ENCODE measurements at places on chromosomes 13 and 19.

- DNase-seq = no peak
Measured at GRCh38 chr19:6402837-6403608, 10.1 kb upstream of the GTF2F1 start.

GRCh38 chr13:97226013-97226412 lies 3.9 kb downstream of the MBNL2 start:
- DNase-seq = no peak

GRCh38 chr19:1453525-1454364 lies 3.8 kb downstream of the APC2 start:
- DNase-seq = no peak

GRCh38 chr19:1018393-1018792 lies 2.5 kb downstream of the TMEM259 start:
- no peak for DNase-seq

- DNase-seq = no peak
Measured at GRCh38 chr13:36414461-36414860, 17.8 kb upstream of the CCNA1 start.

DNA sequence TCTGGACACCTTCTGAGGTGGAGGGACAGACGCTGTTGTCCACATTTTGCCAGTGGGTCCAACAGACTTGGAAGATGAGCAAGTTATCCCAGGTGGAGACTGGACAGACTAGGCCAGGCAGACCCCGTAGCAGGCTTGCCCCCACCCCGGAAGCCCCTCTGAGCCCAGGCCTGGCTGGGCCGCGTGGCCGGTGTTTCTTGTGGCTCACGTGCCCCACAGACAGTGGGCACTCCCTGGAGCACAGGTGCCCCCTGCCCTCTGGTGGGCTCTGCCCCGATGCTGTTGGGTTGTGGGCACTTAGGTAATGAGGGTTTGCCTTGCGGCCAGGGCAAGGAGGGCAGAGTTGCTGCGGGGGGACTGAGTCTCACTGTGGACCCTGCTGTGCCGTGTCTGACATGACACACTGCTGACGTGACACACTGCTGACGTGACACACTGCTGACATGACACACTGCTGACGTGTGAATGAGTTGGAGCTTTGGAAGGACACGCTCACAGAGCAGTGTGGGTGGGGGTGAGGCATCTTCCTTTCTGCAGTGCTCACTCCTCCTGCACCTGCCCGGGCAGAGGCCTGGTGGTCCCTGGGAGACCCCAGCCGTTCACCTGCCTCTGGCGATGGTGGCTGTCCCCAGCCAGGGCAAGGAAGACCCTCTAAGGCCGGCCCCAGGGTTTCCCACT lies 25.1 kb downstream of the DOT1L start:
- DNase-seq = no peak

- DNase-seq = no peak
Measured at GRCh38 chr19:29841559-29842367, 30.0 kb downstream of the CCNE1 start.

GRCh38 chr13:106052200-106052767 lies 483.2 kb downstream of the EFNB2 start:
- DNase-seq = no peak

GRCh38 chr19:50531171-50531612 lies 17.5 kb upstream of the ASPDH start:
- DNase-seq = no peak

- no peak for DNase-seq
Measured at GRCh38 chr13:113557013-113557412, 27.5 kb upstream of the TFDP1 start.

DNA sequence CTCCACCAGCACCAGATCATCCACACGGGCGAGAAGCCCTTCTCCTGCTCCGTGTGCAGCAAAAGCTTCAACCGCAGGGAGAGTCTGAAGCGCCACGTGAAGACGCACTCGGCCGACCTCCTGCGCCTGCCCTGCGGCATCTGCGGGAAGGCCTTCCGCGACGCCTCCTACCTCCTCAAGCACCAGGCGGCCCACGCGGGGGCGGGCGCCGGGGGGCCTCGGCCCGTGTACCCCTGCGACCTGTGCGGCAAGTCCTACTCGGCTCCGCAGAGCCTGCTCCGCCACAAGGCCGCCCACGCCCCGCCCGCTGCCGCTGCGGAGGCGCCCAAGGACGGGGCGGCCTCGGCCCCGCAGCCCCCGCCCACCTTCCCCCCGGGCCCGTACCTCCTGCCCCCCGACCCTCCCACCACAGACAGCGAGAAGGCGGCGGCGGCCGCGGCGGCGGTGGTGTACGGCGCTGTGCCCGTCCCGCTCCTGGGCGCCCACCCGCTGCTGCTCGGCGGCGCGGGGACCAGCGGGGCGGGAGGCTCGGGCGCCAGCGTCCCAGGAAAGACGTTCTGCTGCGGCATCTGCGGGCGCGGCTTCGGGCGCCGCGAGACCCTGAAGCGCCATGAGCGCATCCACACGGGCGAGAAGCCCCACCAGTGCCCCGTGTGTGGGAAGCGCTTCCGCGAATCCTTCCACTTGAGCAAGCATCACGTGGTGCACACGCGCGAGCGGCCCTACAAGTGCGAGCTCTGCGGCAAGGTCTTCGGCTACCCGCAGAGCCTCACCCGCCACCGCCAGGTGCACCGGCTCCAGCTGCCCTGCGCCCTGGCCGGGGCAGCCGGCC lies 9.4 kb downstream of the ZNF784 start:
- no peak for DNase-seq

DNA sequence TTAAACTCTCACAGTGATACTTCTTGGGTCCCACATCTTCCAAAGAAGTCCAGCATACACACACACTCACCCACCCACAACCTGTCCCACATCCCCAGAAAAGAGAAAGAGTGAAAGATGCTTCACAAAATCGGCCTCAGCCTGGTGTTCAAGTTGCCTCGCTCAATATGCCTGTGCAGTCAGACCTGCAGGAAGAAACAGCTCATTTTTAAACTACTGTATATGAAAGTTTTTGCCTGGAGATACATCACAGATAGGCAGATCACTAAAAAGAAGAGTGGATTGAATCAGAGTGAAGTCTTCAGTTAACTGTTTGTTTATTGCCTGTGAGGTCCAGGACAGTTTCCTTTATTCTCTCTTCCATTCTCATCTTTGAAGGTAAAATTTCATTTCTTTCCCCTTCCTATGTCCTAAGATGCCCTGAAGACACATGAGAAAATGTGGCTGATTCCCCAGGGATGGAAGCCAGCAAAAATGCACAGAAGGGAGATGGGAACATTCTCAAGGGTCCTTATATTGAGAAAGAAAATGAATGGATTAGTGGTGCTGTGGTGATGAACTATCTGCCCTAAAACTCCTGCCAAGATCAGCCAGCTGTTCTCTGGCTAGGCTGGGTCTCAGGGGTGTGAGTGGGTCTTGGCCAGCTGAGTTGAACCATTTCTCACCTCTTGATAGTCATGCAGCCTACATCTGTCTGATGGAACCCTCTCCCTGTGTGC lies 259.0 kb downstream of the ITGBL1 start:
- no peak for DNase-seq

- no peak for DNase-seq
Measured at GRCh38 chr13:76764916-76765315, 121.3 kb downstream of the KCTD12 start.

DNA sequence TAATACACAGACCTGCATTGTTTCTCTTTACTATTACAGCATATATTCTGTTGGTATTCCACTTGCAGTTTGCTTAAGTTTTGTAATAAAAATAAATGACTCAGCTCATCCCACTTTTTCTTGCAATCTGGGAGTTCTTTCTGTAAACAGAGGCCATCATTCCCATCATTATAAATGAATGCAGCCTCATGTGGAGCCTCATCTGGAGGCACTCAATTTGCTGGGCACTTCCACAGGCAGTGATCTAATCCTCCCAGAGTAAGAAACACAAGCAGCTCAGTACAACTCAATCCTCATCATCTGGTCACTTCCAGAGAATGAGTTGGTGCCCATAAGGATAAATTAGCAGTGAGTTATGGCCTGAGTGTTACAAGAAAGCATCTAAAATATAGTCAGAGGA lies 2801.9 kb downstream of the PCDH9 start:
- DNase-seq = no peak

DNA sequence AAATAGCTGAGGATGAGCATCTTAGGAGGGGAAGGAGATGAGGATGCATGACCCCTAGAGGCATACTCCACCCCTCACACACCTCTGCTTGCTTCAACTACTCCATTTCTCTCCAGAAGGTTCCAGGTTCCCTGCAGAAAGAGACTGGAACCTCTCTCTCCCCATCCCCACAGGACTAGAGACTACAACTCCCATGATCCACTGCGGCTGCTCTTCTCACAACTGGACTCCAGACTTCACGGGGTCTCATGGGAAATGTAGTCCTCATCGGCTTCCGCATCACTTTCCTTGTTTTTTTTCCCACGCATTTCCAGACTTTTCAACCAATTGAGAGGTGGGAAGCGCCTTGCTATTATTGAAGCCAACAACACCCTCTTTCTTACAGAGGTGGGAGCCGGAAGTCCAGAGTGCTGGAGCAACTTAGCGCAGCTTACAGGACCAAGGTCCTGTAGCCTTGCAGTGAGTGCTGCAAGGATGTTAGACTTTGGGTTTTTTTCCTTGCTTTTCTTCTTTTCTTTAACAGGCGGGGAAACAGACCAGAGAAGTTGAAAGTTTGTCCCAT lies 13.9 kb upstream of the CACNG6 start:
- peak; percentile 12 for DNase-seq

DNA sequence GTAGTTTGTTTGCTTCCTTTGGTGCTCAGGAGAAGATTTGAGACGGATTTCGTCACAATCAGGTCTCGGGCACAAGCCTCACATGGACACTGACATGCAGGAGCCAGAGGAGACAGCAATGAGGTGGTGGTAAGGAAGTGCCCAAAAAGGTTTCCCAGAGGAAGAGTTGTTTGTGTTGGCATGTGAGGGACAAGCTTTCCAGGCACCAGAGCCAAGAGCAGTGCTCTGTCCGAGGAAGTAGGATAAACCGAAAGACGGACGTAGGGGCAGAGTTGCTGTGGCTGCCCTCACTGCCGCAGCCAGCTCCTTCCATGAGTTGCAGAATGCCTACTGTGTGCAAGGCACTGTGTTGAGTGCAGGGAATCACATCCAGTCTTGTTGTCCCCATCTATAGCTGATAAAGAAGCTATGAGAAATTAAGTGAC lies 27.7 kb downstream of the SAE1 start:
- no peak for DNase-seq

DNA sequence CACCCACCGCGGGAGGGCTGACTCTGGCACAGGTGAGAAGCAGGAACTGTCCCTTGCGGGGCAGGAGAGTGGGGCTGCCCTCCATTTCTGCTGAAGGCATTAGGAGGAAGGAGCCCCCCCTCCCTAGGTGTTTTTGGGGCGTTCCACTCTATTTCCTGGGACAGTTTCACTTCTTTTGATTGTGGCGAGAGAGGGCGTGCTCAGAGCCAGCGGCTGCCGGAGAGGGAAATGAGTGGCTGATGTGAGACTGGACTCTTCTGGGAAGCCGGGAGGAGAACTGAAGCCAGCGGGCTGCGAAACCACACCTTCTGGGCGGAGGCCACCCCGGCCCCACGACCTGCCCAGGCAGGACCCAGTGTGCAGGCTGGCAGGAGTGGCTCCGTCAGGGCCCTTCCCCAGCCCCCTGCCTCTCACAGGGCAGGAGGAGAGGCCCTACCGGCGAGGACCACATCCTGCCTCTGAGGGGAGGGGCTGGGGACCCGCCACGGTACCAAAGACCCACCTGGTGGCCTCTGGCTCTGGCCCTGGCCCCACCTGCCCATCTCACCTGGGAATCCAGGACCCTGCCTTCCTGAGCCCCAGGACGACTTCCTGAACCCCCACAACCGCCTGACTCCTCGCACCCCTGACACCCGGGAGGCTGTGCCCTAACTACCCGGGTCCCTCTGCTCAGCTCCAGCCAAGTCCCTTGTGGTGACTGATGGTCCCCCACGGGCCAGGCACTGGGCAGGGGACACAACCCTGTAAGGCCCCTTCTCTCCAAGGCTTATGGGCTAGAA lies 25.9 kb downstream of the MPND start:
- peak; percentile 34 for DNase-seq

GRCh38 chr13:113411216-113412023 lies 41.9 kb downstream of the ADPRHL1 start:
- no peak for DNase-seq

DNA sequence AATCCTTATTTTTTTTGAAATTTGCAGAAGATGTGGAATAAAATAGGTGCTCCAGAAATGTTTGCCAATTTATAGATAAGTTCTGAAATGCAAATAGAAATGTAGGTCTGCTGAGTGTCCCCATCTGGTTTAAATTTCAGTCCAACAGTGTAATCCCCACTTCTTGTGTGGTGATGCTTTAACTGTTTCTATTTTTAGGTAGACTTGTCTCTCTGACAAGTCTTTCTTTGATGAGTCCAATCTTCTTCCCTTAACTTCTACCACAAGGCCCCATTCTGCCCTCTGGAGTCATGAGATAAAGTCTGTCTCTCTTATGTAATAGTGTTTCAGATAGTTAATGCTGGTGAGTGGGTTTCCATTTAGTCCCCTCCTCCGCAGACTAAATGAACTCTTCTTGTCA lies 390.4 kb downstream of the RFC3 start:
- no peak for DNase-seq
